ENCODE measurements at places on chromosomes 6 and 20.

- no peak for DNase-seq
Measured at GRCh38 chr6:3625980-3626563, 125.4 kb downstream of the PXDC1 start.

DNA sequence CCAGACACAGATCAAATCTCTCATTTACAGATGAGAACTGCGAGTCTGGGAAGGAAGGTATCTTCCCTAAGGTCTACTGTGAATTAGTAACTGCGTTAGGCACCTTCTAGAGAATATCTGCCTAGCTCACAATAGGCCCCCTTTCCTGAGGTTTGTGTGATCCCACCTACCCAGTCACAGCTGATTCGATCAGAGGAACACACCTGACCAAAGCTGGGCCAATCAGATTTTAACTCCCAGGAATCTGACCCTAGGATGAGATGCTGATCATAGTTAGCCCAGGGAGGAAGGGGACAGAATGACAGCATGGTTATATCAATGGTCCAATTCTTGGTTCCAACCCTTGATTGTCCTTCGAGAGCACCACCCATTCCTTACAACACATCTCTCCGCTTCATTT is 7.4 kb upstream of the CCDC167 start:
- DNase-seq: no peak

DNA sequence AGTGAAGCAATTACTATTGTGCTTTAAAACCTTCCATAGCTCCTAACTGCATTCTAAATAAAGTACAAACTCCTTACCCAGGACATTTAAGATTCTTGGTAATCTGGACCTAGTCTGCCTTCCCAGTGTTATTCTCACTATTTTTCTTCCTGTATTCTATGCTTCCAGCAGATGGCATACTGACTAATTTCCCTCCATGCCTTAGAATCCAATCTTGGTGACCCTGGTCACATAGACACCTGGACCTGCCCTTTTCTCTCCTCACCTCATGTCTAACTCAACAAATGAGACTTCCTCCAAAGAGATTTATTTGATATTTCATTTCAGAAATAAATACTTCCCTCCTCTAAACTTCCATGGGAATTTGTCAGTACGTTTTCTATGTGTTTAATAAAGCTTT is 25.8 kb downstream of the ROS1 start:
- DNase-seq: no peak

DNA sequence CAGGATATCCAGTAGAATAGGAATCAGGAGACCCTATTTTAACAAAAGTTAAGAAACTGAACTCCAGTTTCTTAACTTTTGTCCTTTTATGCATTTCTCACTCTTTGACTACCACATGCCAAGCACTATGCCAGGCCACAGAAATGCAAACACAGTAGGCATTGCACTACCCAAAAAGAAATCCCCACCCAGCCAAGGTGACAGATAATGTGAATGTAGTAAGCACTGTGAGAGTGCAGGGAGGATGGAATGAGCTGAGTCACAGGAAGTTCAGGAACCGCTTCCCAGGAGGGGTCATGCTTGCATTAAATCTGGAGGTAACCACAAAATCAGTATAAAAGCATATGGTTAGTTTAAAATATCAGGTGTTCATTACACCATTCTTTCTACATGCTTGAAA is 20.1 kb upstream of the FAM83C start:
- DNase-seq: no peak

DNA sequence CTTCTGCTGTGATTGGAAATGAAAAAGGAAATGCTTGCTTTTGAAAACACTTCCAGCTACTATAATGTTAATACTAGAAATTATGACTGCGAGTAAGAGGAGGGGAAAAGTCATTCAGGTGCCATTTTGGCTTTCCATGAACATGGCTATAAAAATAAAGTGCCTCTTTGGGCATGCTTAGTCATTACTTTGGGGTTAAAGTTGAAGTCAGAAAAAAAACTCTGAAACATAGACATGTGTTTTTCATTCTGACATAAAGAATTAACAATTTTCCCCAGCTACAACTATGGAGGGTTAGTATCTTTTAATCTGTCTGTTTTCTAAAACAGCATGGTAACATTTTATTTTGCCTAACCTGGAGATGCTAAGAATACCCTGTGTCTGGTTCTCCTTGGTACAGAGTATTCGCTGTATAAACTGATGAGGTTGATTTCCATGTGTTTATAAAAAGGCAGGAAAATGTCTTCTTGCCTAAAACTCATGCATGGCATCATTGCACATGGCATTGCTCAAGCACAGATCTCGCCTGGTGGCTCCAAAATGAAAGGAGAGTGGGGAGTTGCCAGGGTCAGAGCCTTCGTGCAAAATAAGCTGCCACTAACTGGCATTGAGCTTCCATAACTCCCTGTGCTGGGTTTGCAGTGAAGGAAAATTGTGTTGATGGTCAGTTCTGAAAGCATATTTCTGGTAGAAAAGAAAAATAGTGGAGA is 188.9 kb downstream of the KCNQ5 start:
- DNase-seq: no peak
